Fibroblast of skin of scalp (primary cell): ENCODE measurements at places on chromosomes 2 and 18.

DNA sequence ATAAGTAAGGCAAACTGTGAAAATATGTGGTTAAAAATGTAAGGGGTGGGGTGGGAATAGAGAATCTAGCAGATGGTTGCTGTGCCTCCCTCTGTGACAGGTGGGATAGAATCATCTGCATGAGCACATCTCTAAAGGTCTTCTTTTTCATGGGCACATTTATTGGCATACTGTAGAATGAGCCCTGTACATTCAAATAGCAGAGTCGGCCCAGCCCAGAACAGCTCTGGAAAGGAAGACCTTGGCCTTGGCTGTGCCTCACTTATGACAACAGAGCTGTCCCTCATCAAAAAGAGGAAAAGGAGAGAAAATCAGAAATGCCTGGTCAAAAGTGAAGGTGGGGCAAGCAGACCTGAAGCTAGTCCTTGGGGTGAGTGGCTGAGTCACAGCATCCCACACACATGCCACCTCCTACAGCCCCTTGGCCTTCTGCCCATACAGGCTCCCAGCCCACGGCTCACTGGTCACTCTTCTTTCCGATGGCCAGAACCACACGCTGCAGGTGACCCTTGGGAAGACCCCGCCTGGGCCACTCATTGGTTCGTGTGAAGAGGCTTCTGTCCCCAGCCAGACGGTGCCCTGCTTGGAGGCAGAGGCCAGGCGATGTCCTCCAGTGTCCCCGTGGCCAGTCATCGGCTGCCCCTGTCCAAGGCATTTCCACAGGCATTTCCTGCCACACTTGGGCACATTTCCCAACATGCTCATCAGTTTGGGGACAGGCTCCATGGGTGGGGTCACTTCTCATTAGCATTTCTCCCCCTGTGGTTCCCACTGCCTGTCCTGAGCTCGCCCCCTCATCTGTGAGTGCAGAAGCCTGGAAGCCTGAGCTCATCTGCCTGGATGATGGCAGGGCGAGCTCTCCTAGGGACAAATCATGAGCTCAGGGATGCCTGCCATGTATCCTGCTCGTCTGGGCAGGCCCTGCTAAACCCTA is 113.6 kb downstream of the MCFD2 start:
- peak; percentile 57 for DNase-seq

- peak; percentile 85 for DNase-seq
Observed at GRCh38 chr2:46967990-46968647, 52.5 kb upstream of the MCFD2 start.

DNA sequence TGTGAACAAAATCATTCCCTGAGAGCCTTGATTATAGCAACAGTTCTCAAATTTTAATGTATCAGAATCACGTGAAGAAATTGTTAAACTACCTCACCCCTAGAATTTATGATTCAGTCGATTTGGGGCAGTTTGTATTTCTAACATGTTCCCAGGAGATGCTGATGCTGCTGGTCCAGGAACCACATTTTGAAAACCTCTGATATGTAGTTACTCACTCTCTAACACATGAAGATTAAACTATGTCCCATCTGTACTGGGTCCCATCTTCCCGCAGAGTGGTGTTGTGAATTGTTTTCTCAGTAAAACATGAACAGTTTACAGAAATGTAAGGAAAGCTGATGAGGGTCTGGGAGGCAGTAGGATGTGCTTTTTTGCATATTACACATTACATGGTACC is 223.1 kb downstream of the CDH20 start:
- DNase-seq: no peak

DNA sequence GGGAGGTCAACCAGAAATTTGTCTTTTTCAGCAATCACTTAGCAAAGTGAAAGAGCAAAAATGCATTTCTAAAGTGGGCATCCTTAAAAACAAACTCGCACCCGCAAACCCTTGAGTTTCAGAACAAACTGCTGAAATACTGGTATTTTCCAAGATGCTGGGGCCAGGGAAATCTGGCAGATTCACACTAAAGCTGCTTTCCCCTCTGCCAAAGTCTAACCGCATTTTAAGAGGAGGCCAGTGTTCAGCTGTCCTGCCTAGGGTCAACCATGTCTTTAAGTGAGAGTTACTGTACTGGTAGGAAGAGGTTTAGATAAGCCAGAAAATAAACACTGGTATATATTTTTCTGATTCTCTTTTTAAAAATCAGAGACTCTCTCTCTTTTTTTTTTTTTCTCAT is 55.9 kb downstream of the ACVR1 start:
- no peak for DNase-seq

DNA sequence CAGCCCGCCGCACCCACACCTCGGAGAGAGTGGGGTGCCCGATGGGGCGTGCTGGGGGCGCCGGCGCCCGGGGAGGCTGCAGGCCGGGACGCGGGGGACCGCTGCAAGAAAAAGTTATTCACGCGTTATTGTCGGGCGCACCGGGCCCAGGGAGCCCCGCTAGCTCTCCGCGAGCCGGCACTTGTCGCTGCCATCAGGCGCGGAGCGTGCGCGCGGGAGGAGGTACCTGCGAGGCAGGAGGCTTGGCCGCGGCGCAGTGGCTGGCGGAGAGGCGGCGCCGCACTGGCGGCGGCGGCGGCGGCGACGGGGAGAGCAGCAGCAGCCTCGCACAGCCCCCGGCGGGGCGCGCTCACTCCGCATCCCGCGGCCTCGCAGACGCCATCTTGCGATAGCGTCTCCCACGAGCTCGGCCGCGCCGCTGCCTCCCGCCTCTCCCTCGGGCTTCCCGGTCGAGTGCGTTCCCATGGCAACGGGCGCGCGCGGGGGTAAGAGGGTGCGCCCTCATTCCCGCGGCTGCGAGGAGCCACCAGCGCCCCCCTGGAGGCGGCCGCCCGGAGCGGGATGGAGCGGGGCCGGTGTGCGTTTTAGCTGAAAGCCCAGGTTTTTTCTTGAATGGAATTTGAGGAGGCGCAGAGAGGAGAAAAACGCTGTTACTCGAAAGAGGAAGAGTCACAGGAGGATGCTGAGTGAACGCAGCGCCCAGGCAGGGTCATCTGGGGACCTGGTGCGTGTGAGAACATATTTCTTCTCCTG is at the start of gene CHN1:
CHN1 (minus strand) TSS at position 402 of the 753 bp plus-strand sequence. CDS start 469 bp downstream, outside the sequence.
- peak; percentile 75 for DNase-seq

GRCh38 chr2:178756843-178757242 is 50.4 kb downstream of the TTN start:
- DNase-seq: peak; percentile 66

- DNase-seq: peak; percentile 93
Observed at GRCh38 chr2:189933911-189934399, 128.6 kb downstream of the MSTN start.

DNA sequence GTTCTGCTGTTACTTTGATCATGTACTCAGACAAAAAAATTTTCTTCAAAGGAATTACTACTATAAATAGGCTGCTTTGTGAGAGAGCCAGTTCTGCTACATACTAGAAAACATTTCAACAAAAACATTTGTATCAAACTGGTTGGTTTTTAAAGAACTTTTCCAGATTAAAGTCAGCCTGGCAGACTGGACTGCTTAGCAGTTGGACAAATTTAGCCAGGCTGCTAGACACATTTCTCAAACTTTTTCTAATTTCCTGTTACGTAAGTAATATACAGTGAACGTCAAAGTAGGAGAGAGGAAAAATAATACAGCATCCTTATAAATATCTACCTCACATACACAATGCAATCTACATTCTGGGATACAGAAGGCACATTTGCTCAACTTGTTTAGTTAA is 109.5 kb downstream of the SP3 start:
- DNase-seq: no peak

- peak; percentile 94 for DNase-seq
Observed at GRCh38 chr2:107633580-107634147, 193.0 kb upstream of the RGPD4 start.

GRCh38 chr2:221850076-221850475 is 278.0 kb upstream of the EPHA4 start:
- no peak for DNase-seq

DNA sequence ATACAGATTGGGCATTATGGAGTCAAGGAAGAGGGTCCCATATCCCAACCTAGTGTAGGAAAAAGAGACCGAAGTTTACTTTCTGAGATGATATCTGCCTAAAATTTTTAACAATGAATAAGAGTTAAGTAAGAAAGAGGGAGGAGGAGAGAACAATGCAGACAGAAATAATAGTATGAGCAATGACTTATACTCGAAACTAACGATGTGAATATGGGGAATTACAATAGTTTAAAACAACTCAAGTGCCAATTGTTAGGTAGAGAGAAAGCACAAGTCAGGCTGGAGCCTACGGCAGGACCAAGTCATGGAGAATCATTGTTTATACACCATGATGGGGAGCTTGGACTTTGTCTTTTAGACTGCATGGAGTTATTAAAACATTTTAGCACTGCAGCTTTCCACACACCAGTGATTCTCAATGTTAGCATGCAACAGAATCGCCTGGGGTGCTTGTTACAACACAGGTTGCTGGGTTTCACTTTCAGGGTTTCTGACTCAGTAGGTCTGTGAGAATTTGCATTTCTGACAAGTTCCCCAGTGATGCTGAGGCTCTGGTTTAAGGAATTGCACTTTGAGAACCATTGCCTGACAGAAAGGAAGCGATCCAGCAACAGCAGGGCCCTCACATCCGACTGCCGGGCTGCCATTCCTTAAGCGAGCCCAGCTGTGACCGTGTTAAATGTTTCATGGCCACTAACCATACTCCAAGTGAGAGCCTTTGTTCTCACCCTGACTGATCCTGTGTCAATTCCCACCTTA is 511.2 kb downstream of the DCDC2C start:
- no peak for DNase-seq

GRCh38 chr18:13374096-13374467 is 155.5 kb downstream of the LDLRAD4 start:
- DNase-seq: no peak

- DNase-seq: no peak
Observed at GRCh38 chr2:102652126-102652525, 32.8 kb downstream of the SLC9A2 start.

- no peak for DNase-seq
Observed at GRCh38 chr2:83282043-83282795, 1176.9 kb downstream of the SUCLG1 start.

DNA sequence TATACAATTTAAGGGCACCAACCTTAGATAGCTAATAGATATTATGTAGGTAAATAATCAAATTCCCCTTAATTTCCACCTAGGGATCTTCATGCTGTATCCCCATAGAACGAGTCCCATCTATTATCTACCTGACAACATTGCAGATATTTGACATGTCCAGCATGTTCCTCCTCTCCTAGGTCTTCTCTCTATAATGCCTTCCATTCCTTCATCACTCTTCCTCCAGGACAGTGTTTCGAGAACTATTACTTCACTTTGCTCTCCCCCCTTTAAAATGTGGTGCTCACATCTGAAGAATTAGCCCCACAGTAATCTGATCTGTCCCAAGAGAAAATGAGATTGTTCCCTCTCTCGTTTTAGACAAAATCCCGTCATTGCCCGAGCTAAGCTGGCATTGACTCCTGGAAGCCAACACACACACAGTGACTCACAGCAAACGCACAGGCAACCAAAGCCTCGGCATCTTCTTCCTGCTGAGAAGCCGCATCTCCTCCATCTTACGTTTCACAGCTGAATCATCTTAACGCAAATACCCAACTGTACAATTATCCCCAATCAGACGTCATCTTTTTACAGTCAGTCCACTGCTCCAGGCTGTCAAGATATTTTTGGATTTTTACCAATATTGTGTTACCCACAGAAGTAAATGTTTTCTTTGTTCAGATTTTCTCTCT is 162.9 kb upstream of the AGAP1 start:
- DNase-seq: peak; percentile 97

DNA sequence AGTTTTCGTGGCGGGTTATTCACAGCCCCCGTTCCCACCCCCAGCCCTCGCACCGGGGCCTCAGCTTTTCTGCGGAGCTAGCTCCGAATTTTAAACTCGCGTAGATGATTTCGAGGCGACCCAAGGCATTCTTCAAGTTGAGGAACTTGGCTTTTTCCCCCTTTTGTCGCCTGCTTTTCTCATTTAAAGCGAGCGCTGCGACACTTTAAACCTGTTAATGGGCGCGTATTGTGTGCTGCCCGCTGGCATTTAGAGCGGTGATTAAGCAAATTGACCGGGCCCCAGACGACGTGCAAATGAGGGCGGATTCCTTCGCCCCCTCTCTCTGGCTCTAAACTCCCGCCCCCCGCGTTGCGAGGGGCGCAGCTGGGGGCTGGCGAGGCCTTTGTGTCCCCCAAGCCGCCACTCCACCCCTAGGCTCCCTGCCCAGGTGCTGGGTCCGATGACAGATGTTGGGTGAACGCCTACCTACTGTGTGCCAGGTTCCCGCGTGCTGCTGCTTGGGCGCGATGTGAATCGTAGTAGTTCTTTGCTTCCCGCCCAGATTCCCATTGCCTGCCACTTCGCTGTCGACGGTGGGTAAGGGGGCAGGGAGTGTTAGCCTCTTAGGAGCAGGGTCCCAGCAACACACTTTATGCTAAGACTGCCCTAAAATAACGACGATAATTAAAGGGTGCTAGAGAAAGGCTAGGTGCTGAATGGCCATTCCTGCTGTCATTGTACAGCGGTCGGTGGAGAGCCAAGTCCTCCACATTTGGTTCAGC is 1.9 kb downstream of the TCF7L1 start:
- DNase-seq: no peak

- DNase-seq: peak; percentile 71
Observed at GRCh38 chr2:127157651-127158485, 50.9 kb upstream of the BIN1 start.

DNA sequence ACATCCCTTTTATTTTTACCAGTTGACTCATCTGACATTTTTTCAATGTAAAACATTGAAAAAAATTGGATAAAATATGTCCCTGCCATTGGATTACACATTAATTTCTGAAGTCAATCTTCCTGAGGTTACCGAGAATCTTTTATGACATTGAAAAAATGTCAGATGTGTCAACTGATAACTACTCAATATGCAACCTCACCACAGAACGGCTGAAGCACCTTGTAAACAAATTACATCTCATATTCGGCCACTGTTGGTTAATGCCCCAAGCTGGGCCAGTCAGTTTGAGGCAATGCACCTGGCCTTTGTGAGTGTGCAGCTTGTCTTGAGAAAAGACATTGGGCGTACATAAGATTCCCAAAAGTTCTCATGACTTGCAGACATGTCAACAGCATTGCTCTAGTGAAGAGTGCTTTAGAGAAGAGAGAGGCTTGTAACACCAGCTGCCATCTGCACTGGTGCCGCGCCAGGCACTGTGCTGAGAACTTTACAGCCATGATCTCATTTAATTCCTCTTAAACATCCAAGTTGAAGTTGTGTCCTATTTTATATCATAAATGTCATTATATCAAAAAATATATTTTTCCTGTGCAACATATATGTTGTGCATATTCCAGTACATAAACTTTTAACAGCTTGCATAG is 112.7 kb upstream of the SLC35G4 start:
- DNase-seq: no peak

DNA sequence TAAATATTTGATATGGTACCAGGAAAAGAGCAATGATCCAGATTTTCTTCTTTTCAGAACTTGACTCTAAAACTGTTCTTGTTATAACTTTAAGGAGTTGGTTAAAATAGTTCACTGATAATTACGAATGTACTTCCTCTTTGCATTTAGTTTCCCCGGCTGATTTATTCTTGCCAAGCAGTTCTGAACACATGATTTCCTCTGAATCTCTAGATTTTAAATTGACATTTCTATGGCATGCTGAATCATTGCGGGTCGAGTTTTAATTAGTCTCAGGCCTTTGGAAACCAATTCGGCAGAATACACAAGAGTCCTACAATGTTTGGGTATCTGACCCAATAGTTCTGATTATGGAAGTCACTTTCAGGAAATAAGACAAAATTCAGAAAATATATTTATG is 37.3 kb upstream of the DNAH7 start:
- DNase-seq: no peak
